ENCODE measurements at places on chromosomes 11 and 22.

DNA sequence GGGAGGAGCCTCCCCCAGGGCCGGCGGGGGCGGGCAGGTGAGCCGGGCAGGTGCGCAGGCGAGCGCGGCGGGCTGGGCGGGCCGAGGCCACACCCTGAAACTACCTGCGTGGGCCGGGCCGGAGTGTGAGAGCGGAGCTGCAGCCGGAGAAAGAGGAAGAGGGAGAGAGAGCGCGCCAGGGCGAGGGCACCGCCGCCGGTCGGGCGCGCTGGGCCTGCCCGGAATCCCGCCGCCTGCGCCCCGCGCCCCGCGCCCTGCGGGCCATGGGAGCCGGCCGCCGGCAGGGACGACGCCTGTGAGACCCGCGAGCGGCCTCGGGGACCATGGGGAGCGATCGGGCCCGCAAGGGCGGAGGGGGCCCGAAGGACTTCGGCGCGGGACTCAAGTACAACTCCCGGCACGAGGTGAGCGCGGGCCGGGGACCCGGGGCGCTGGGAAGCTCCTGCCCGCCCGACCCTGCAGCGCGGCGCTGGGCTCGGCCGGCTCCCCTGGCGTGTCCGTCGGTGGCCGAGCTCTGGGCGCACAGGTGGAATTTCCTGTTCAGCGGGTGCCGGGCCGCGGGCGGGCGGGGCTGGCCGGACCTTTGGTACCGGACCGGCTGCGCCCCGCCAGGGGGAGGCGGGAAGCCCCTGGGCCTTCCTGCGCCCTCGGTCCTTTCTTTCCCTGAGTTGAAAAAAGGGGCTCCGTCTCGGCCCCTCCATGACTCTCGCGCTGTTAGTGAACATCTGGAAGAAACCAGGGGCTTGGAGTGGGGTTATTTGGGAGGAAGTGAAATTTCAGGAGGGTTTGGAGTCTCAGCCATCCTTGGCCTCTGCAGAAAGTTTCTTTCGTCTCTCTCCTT is at the start of gene ST14:
ST14 (plus strand) TSS at position 126 of the 841 bp plus-strand sequence; CDS start at position 324, 198 bp downstream.
- no peak for DNase-seq

GRCh38 chr11:76087749-76088148 is 118.6 kb downstream of the WNT11 start:
- DNase-seq: no peak

GRCh38 chr11:20116825-20117224 is 43.5 kb downstream of the DBX1 start:
- DNase-seq: no peak

- no peak for DNase-seq
Observed at GRCh38 chr11:10599388-10600175, 31.1 kb upstream of the LYVE1 start.

DNA sequence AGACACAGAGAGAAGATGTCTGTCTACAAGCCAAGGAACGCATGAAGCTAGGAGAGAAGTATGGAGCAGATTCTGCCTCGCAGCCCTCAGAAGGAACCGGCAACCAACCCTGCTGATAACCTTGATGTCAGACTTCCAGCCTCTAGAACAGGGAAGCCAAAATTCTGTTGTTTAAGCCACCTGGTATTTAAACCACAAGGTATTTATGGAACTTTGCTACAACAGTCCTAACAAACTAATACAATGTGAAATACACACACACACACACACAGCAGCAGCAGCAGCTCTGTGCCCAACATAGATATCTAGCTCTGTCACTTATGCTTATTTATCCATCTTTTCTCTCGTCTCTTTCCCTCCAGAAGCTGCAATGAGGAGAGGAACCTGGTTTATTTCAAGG is 400.0 kb downstream of the ETS1 start:
- no peak for DNase-seq

GRCh38 chr11:22430639-22431038 is 92.5 kb downstream of the SLC17A6 start:
- no peak for DNase-seq

DNA sequence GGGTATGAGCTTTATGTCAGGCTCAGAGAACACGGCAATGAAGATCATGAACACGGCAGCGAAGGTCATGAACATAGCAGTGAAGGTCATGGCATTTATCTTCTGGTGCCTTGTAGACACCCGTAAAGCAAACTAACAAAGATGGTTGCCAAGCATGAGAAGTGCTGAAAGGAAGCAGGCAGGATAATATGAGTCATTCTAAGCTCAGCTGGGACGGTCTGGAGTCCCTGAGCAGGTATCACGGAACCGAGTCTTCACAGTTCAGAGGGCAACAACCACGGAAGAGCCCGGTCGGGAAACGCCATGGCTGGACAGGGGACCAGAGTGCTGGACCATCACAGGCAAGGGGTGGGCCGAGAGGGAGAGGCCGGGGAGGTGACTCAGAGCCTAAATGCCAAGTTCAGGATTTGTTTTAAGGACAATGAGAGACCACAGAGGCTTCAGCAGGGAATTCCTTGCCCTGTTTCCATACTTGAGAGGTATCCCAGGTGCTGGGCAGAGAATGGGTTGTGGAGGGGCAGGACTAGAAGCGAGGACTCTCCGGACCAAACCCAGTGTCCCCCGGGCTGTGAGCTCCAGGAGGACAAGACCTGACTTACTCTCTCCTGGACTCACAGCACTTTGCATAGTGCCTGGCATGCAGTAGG is 13.1 kb upstream of the MS4A10 start:
- DNase-seq: no peak

GRCh38 chr11:111378861-111379601 is at the start of gene POU2AF1:
TSS of gene POU2AF1 (minus strand) at chr11:111379275. CDS start at chr11:111379177, 98 bp downstream.
- peak; percentile 50 for DNase-seq

- no peak for DNase-seq
Observed at GRCh38 chr11:95711162-95711944, 78.2 kb downstream of the FAM76B start.

GRCh38 chr22:36331306-36331911 is 56.4 kb downstream of the MYH9 start:
- peak; percentile 94 for DNase-seq

DNA sequence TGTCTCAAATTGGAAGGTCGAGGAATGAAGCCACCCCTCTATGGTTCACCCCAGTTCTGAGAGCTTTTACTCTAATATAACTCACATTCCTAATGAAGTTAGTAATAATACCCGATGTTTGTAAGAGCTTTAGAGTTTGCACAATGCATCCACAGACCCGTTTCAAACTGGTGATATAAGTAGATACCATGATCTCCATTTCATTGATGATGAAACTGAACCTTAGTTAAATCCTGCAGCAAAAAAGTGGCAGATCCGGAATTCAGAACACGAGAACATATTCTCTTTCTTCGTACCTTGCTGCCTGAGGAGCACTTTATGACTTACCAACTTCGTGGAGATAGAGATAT is 757 bp upstream of the RBFOX2 start:
- DNase-seq: no peak

DNA sequence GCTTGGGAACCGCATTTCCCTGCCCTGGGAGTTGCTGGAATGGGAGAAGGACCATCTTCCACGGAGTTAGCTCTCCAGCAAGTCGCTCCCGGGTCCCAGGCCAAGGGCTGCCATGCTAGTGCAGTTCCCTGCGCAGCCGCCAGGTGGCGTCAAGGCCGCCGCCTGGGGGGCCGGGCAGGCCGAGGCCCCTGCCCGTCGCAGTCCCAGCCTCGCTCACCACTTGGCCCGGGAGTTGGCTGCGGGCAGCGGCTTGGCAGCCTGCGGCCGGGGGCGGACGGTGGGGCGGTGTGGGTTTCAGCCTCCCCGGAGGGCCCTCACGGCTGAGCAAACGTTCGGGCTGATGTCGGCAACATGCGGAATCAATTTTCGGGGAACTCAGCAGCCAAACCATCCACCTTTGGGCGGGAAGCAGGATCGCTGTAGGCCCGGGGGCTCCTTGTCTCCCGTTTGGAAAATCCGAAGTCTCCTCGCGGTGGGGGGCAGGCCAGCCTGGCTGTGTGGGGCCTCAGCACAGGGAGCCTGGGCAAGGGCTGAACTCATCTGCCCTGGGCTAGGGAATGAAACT is 415.1 kb downstream of the SOX6 start:
- DNase-seq: peak; percentile 22

- no peak for DNase-seq
Observed at GRCh38 chr22:25896592-25896991, 154.6 kb downstream of the MYO18B start.

- DNase-seq: no peak
Observed at GRCh38 chr11:32255841-32256240, 165.0 kb downstream of the RCN1 start.

DNA sequence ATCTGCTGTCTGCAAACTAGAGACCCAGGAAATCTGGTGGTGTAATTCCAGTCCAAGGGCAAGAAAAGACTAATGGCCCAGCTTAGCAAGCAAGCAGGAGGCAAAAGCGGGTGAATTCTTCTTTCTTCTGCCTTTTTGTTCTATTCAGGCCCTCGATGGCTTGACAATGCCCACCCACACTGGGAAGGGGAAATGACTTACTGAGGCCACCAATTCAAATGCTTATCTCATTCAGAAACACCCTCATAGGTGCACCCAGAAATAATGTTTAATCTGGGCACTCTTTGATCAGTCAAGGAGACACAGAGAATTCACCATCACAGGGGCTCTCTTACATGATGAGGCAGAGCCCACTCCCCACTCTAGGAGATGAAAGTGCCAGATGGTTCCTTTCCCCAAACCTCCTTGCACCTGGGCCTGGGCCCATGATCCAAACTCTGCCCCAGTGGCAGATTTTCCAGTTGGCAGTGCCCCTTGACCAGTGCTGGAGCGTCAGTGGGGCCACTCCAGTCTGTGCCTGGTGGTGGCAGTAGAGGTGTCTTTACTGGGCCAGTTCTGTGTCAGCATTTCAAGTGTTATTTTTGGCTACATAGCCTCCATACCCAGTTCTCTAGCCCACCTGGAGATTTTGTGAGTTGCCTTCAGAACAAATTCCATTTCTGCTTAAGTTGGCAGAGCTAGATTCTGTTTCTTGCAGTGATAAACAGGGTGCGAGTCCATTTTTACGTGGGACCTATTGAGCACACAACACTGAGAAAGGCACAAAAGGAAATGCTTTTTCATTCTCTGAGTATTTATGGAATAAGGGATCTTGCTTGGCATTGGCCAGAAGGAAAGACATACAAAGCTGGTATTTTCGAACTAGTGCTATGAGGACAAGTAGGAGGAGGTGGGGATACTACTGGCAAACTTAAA is 7.5 kb downstream of the ELMOD1 start:
- DNase-seq: no peak

GRCh38 chr11:92464822-92465221 is 240.2 kb downstream of the FAT3 start:
- DNase-seq: no peak

DNA sequence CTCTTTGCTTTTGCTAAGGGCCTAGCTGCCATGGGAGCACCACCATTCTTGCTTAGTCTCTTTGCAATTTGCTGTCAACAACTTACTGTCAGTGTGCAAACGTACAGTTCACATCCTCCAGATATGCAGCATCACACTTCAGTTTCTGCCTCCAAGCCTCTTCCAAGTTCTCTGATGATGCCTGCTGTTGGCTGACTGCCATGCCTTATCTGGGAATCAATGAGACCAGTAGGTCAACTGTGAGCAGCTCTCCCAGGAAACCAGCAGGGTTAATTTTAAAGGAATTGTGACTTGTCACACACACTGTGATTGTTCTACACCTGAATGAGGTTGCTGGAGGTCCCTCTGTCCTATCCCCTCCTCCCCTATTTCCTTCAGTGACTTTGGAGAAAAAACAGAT is 56.0 kb downstream of the COPB1 start:
- DNase-seq: no peak

- peak; percentile 97 for DNase-seq
Observed at GRCh38 chr11:69075421-69076128, 26.8 kb downstream of the TPCN2 start.

DNA sequence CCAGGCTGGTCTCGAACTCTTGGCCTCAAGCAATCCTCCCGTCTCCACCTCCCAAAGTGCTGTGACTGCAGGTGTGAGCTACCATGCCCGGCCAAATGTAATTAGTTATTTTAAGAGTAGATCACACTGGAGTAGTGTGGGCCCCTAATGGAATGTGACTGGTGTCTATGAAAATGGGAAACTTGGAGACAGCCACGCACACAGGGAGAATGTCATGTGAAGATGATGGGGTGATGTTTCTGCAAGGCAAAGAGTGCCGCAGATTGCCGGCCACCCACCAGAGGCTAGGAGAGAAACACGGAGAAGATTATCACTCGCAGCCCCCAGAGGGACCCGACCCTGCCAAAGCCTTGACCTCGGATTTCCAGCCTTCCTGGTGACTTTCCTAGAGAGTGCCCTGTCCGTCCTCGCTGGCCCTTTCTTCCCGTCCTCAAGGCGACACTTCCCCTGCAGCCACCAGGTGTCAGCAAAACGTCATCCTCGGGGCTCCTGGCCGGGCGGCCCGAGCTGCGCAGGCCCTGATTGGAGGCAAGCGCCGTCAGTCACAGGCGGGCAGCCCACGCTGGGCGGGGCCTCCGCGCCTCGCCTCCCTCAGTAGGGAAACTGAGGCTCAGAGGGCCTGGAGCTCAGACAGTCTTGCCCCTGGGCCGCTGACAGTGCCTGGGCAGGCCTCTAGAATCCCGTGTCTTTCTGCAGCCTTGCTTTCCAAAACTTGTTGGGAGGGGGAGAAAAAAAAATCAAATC is 16.3 kb downstream of the CRYBB2 start:
- peak; percentile 27 for DNase-seq

GRCh38 chr11:35237351-35237750 is 98.4 kb downstream of the CD44 start:
- no peak for DNase-seq

DNA sequence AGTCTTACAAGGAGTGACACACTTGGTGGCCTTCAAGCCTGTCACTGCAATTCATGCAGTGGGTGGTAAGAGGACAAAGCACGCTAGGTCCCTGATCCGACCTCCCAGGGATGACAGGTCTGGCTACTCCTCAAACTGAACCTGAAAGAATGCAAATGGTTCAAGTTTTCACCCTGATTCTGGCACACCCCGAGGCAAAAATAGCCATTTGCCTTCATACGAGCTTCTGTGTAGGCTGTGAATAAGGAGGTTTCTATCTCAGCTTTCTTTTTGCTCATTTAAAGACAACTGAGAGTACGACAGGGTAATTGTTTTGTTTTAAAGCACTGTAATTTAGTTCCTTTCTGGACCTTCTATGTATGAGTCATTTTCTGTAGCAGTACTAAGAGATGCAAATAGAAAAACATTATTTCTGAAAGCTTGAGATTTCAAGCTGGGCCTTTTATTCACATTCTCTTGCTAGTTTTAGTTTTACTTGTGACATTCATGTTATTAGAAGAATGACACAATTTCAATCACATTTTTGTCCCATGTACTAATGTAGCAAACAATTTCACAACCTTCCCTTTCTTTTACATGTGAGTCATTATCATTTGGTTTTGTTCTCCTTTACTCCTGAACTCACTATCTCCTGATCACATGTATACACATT is 56.6 kb upstream of the FDX1 start:
- no peak for DNase-seq

- no peak for DNase-seq
Observed at GRCh38 chr22:29266564-29267461, 968 bp downstream of the RHBDD3 start.

- DNase-seq: no peak
Observed at GRCh38 chr11:46456269-46457001, 64.9 kb upstream of the CHRM4 start.

DNA sequence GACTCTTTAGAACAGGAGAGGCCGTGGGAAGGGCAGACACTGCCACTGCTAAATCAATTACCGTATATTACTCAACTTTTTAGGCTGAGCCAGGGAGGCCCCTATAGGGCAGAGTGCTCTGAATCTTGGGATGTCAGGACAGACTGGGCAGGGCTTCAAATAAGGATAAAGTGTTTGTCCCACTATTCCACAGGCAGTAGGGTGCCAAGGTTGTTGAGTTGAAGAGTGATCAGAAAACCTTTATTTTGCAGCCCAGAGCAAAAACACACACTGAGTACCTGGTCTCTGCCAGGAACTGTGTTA is 1.6 kb upstream of the B4GAT1 start:
- no peak for DNase-seq

All from uterus (tissue), 4 donors.